Stimulated activated CD8-positive, alpha-beta memory T cell treated with anti-CD3 and anti-CD28 coated beads, Interleukin-15, amount 100 ng/mL, for 4 hours (primary cell): ENCODE measurements at places on chromosomes 6 and 20.

GRCh38 chr20:53282217-53282955, 310.2 kb downstream of the TSHZ2 start:
- DNase-seq: no peak

DNA sequence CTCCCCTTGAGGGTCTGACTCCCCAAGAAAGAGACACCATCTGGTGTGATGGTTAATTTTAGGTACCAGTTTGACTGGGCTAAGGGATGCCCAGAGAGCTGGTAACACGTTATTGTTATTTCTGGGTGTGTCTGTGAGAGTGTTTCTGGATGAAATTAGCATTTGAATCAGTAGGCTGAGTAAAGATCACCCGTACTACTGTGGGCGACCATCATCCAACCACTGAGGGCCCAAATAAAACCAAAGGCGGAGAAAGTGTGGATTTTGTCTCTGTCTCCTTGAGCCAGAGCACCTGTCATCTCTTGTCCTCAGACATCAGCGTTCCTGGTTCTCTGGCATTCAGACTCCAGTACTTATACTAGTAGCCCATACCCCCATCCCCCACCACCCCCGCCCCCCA, 7.9 kb upstream of the CNKSR3 start:
- DNase-seq: no peak

GRCh38 chr20:46622165-46622564, 29.1 kb downstream of the SLC13A3 start:
- DNase-seq: no peak

DNA sequence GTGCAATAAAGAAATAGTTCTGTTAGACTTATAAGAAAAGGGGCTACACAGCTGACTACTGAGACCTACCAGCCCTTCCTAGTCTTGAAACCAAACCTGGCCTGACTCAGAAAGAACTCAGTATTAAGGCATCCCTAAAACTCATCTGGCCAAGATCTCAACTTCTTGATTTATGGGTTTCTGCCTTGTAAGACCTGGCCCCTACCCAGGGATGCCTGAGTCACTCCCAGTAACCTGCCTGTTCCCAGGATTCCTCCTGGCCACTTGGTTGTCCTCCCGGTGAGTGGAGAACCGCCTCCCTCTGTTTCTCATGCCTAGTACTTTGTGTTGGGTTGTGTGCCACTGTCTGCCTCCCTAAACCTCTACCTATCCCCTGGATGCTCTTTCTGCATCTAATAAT, 189.4 kb upstream of the PREP start:
- no peak for DNase-seq

- DNase-seq: no peak
These were observed 59.7 kb upstream of the TMEM181 start for GRCh38 chr6:158500016-158500735.

DNA sequence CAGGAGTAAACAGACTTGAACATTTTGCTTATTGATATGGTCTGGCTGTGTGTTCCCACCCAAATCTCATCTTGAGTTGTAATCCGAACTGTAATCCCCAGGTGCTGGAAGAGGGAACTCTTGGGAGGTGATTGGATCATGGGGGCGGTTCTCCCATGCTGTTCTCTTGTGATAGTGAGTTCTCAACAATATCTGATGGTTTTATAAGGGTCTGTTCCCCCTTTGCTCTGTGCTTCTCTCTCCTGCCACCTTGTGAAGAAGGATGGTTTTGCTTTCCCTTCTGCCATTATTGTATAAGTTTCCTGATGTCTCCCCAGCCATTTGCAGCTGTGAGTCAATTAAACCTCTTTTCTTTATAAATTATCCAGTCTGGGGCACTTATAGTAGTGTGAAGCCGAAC, 40.0 kb downstream of the MYLIP start:
- no peak for DNase-seq

DNA sequence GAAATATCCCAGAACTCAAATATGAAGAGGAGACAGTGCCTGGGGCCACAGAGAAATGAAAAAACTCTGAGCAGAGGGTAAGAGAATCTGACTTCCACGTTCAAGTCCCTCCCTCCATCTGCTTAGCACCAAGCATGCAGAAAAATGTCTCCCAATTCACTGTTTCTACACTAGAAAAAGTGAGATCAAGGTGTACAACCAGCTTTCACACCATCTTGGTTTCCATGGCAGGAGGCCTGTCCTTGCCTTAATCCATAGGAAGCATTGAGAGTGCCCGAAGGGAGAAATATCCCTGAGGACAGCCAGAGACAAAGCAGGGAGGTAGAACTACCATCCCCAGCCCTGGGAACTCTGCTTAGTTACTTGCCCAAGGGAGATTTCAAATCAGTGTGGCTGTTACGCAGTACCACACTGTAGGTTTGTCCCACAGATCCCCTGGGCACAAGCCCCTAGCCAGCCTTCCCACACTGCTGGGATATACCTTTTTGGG, 82.9 kb downstream of the SCML4 start:
- DNase-seq: no peak

- DNase-seq: no peak
These were observed 79.5 kb downstream of the CDH4 start for GRCh38 chr20:61331543-61331942.

- DNase-seq: no peak
These were observed 11.0 kb upstream of the SIM1 start for GRCh38 chr6:100475554-100476320.

GRCh38 chr6:149960488-149960887, 3.3 kb upstream of the ULBP1 start:
- no peak for DNase-seq

DNA sequence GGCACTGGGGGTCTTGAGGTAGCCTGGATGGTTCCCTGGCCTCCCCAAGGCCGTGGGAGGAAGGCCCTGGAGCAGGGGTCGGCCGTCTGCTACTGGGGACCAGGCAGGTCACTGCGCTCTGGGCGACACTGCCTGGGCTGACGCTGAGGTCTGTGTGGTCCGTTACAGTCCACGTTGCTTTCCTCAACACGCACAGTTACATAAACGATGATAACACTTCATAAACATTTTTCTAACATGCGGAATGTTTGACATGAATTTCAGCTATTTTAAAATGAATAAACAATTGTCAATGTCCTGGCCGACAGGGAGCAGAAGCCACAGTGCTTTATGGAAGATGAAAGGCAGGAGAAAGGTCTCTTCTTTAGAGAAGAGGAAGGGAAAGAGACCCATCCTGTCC, 10.2 kb upstream of the RBBP8NL start:
- DNase-seq: no peak

DNA sequence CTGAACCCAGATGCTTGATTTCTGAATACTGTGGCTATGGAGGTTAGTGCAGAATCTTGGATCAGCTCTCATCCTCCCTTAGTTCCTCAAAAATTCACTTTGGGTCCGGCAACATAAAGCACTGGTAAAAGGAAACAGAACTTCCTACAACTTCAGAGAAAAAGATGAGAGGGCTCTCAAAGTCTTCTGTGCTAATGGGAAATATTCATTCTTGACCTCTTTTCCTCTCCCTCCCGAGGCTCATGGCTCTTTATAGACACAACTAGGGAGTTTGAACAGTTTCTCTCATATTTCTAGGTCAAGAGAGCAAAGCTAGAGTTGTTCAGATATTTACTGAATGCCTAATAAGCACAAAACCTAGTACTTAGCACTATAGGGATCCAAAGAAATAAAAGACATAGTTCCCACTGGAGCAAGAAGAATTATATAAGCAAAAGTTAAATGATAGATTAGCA, 124.1 kb upstream of the TCF21 start:
- DNase-seq: no peak

GRCh38 chr6:40997234-40997957, 41.6 kb downstream of the UNC5CL start:
- DNase-seq: no peak

DNA sequence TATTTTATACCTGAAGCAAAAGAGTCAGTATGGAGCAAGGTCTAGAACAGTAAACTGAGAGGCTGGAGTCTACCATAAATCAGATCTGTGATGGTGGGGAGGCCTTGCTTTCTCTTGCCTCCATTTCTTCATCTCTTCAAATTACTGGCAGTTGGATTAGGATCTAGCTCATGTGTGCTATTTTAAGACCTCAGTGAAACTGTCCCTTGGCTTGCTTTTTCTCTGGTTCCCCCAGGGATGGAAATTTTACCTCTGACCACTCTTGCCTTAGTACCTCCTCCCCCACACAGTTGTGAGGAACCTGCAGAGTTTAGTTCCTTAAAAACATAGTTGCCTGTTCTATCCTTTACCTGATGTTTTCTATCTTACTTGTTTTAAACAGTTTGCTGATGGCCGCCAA, 8.5 kb downstream of the TMEM14B start:
- DNase-seq: no peak

DNA sequence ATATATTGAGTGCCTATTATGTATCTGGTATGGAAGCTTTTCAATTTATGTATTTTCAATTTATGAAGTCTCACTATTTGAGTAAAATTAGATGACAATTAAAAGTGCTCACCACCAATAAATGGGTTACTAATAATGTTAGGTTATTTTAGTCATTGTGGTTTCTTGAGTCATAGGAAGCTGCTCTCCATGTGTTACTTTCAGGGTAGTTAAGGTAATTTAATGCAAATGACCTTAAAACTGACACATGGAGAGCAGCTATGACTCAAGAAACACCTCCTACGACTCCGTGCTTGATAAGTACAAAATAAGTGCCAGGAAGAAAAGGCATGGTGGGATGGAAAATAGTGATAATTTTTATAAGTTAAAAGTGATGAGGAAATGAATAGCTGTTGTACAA, 16.5 kb upstream of the TINAG start:
- DNase-seq: no peak

DNA sequence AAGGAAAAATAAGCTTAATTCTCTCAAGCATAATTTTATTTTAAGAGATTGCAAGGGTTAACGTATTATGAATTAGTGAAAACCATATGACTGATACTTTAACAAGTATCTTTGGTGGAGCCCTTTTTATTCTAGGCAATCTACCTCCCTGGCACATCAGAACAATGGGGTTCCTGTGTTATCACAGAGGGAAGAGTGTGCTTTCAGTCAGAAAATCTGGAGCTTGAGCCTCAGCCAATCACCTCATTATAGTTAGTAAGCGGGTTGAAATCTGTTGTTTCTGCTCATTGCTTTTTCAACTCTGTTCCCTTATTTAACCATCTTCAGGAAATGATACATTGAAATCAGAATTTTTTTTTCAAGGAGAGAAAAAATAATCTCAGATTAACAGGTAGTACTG, 391 bp downstream of the ADGRF1 start:
- DNase-seq: no peak

GRCh38 chr6:148578489-148578814, 168.4 kb upstream of the UST start:
- DNase-seq: no peak

- DNase-seq: no peak
These were observed 164.4 kb downstream of the SIM1 start for GRCh38 chr6:100300221-100300736.

DNA sequence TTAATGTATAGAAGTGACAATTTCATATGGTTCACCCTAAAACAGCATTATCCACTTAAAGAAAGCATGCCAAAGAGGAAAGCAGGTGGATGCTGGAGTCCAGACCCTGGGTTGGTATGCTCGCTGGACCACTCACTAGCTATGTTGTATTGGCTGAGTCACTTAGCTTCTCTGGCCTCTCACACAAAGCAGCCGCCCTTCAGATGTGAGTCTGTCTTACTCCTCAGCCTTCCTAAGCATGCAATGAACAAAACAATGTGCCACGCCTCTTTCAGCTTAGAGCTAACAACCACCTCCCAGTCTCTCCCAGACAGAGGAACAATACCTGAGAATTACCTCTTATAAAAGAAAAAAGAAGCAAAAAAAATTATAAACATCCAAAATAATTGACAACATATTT, 29.4 kb downstream of the SIM1 start:
- DNase-seq: no peak

DNA sequence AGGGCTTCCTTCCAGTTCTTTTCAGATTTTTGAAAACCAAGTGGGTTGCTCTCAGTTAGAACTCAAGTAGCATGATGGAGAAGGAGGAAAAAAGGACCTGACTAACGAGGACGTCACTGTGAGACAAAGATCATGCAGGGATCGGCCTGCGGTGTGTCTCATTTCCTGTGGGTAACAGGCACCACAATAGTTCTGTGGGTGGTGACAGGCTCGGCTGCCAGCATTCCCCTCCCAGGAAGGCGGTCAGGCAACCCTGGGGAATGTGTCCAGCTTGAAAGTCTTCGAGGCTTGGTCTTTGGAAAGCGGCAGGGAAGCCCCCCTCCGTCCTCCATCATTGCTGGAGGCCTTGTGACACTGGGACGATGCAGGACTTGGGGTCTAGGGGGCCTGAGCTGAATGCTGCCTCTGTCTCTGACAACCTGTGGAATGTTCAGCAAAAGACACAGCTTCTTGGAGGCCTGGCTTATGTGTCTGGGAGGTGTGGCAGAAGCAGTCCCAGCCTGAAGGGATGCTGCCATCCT, 121.0 kb downstream of the BCAS1 start:
- peak; percentile 55 for DNase-seq

DNA sequence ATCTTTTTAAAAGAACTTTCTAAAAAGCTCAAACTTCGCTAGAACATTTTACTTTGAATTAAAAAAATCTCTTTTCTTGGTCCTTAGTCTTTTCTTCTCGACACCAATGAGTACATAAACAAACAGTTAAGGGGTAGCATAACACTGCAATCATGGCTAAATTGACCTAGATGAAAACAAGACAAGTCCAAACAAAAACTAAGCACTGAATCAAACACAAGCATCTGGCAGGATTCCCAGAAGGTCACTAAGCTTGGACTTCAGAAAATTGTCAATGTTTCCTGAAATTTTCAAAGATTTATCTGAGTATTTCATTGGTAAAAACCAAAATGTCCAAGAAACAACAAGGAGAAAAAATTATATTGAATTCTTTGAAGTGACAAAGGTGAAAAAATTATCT, 5.0 kb downstream of the COL21A1 start:
- DNase-seq: no peak

DNA sequence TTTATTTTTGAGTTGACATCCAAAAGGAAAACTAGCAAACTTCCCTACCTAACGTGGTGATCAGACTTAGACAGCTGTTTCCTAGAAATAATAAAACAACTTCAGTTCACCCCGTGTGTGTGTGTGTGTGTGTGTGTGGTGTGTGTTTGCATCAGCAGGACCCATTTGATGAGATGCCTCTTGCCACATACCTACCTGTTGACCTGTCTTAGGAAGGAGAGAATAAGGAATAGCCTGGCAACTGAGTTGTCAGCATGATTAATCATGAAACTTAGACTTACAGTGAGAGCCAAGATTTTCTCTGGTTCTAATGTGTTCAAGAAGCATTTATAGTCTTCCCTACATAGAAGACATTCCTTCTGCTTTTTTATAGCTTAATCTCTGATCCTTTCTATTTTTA, 16.1 kb upstream of the PBOV1 start:
- no peak for DNase-seq

GRCh38 chr6:135196739-135197510, 15.8 kb downstream of the MYB start:
- no peak for DNase-seq

DNA sequence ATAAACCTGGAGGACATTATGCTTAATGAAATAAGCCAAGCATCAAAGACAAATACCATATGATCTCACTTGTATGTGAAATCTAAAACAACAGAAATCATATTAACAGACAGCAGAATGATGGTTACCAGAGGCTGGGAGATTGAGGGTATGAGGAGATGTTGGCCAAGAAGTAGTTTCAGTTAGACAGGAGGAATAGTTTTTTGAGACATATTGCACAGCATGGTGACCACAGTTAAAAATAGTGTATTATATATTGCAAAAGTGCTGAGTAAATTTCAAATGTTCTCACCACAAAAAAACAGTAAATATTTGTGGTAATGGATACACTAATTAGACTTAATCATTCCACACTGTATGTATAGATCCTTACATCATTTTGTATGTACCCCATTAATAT, 1.8 kb downstream of the GABRR1 start:
- no peak for DNase-seq

GRCh38 chr6:85416049-85416448, 33.8 kb upstream of the NT5E start:
- no peak for DNase-seq
